CD8-positive, alpha-beta memory T cell (primary cell): ENCODE measurements at places on chromosomes 5 and 9.

DNA sequence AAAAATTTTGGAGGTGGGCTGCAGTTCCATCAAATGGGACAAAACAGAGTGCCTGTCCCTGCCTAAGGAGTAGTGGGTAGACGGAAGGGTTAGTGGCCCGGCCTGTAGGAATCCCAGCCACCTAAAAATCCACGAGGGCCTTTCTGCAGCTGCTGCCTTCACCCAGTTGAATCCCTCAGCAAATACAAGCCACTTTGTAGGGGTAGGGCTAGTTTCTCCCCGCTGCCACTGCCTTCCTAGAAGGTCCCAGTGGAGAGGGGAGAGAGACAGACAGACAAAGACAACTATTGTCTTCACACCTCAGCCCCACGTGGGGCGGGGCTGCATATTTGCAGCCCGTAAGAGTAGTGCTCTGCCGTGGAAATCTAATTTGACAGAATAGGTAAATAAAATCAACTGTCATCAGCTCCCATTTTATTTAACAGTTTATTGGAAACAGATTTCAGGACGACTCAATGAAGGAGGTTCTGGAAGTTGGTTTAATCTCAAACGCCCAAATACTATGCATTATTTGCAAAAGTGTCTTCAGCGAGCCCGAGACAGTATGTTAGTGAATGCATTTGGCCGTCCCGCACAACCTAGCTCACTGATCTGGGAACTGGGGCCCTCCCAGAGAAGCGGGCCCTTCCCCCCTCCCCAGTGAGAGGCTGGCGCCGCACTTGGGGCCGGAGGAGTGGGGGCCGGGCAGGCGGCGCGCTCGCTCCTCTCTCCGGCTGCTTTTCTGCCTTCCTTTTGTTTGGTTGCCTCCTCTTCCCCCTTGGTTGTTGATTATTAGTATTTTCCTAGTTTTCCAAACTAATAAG lies 67.6 kb upstream of the TBCA start:
- peaks cover 11% of the 10 kb centered on the region for H3K27me3 ChIP-seq
- no peaks in the 10 kb centered on the region for H3K36me3 ChIP-seq
- H3K4me3 ChIP-seq = no peak overlapping the region
- no peak overlapping the region for H3K27ac ChIP-seq
- no peaks in the 10 kb centered on the region for H3K4me1 ChIP-seq
- DNase-seq = no peak

GRCh38 chr5:7808998-7809397 lies 41.9 kb downstream of the CFAP90 start:
- no peaks in the 10 kb centered on the region for H3K27me3 ChIP-seq
- no peak overlapping the region for H3K4me3 ChIP-seq
- no peaks in the 10 kb centered on the region for H3K4me1 ChIP-seq
- DNase-seq = no peak
- H3K27ac ChIP-seq = no peak overlapping the region

GRCh38 chr5:98414938-98415337 lies 358.5 kb upstream of the RGMB start:
- H3K27ac ChIP-seq = no peak overlapping the region
- no peak for DNase-seq
- H3K4me1 ChIP-seq = no peaks in the 10 kb centered on the region

DNA sequence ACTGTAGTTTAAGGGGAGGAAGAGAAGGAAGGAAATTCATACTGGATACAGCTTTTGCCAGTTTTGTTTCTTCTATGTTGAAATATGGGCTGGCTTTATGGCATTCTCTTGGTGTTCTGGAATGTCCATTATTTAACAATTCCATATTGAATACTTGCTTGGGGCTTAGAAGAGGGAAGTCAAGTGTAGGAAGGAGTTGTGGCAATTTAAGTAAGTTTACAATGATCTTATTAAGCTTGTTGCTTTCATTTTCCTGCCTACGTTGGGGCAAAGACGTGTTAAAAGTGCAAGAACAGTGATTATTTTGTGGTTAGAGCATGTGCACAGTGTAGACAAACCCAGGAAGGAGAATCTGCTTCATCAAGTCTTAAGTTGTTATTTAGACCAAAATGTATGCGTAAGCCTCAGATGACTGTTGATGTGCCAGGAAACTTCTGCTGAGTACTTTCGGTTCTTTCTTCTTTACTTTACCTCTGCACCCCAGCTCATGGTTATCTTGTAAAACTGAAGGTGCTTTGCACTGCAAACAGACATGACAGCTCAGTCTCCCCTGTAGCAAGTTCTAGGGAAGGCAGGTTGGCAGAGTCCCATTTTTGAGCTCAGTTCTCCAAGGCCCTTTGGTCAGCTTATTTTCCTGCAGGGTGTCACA lies 75.8 kb downstream of the F2RL2 start:
- peak overlapping the region; percentile 38 for H3K4me3 ChIP-seq
- H3K36me3 ChIP-seq = no peaks in the 10 kb centered on the region
- peaks cover 58% of the 10 kb centered on the region for H3K4me1 ChIP-seq
- H3K27me3 ChIP-seq = no peaks in the 10 kb centered on the region
- no peak for DNase-seq

- DNase-seq = no peak
- H3K4me1 ChIP-seq = no peaks in the 10 kb centered on the region
- no peak overlapping the region for H3K27ac ChIP-seq
- no peaks in the 10 kb centered on the region for H3K27me3 ChIP-seq
- no peak overlapping the region for H3K4me3 ChIP-seq
- H3K36me3 ChIP-seq = no peaks in the 10 kb centered on the region
Observed at GRCh38 chr5:127370631-127371030, 80.0 kb downstream of the MEGF10 start.

- no peak overlapping the region for H3K27ac ChIP-seq
- no peaks in the 10 kb centered on the region for H3K36me3 ChIP-seq
- H3K4me3 ChIP-seq = no peak overlapping the region
- no peaks in the 10 kb centered on the region for H3K27me3 ChIP-seq
Observed at GRCh38 chr9:93681269-93682154, 105.1 kb downstream of the PHF2 start.

DNA sequence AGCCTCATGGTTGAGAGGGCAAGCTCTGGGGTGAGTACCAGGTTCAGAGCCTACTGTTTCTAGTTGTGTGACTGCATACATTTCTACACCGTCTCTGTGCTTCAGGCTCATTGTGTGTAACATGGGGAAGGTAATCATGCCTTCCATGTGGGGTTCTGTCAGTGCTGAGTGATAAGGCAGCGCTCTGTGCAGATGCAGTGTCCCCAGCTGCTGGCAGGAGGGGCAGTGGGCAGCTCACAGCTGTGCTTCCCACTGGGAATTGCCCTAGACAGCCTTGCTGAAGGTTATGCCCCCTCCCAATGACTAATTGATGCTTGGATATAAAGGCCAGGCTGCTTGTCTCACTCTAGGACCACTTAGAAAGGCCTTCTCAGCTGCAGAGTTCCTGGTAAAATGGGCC lies 121.8 kb upstream of the SAP30L start:
- no peaks in the 10 kb centered on the region for H3K36me3 ChIP-seq
- H3K27me3 ChIP-seq = no peaks in the 10 kb centered on the region
- H3K4me1 ChIP-seq = no peaks in the 10 kb centered on the region
- H3K27ac ChIP-seq = no peak overlapping the region

GRCh38 chr5:175254155-175254554 lies 189.8 kb downstream of the DRD1 start:
- no peak overlapping the region for H3K27ac ChIP-seq
- DNase-seq = no peak
- H3K4me1 ChIP-seq = no peaks in the 10 kb centered on the region
- H3K36me3 ChIP-seq = no peaks in the 10 kb centered on the region
- no peaks in the 10 kb centered on the region for H3K27me3 ChIP-seq

GRCh38 chr5:170225326-170226128 lies 7.3 kb upstream of the C5orf58 start:
- peak; percentile 80 for DNase-seq
- H3K4me1 ChIP-seq = no peaks in the 10 kb centered on the region
- H3K27ac ChIP-seq = no peak overlapping the region
- no peaks in the 10 kb centered on the region for H3K27me3 ChIP-seq
- H3K4me3 ChIP-seq = no peak overlapping the region

- H3K27ac ChIP-seq = no peak overlapping the region
- H3K4me1 ChIP-seq = no peaks in the 10 kb centered on the region
- peaks cover 7% of the 10 kb centered on the region for H3K36me3 ChIP-seq
- no peaks in the 10 kb centered on the region for H3K27me3 ChIP-seq
Observed at GRCh38 chr9:96646081-96646991, 8.8 kb downstream of the PRXL2C start.

DNA sequence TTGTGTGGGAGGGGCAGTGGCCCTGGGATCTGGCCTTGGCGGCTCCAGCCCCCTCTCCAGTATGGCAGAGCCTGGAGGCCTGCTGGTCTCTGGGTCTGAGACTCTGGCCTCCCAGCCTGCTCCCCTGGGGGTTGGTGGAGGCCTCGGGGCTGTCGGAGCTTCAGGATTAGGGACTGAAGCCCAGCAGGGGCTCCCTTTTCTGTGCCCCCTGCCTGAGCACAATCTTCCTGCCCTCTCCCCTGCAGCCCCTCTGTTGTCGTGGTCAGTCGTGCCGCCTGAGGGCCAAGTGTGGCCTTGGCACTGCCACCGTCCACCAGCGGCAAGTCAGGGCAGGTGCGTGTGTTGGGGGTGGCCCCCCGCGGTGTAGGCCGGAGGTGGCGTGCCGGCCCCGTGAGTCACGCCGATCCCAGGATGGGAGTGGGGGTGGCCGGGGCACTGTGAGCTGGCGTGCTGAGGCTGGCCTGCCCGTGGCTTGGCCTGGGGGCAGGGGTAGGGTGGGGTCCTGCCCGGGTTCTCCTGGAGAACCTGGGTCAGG lies 53.6 kb downstream of the RXRA start:
- H3K4me1 ChIP-seq = peaks cover 24% of the 10 kb centered on the region
- H3K27me3 ChIP-seq = no peaks in the 10 kb centered on the region
- DNase-seq = no peak
- H3K4me3 ChIP-seq = no peak overlapping the region
- no peak overlapping the region for H3K27ac ChIP-seq

DNA sequence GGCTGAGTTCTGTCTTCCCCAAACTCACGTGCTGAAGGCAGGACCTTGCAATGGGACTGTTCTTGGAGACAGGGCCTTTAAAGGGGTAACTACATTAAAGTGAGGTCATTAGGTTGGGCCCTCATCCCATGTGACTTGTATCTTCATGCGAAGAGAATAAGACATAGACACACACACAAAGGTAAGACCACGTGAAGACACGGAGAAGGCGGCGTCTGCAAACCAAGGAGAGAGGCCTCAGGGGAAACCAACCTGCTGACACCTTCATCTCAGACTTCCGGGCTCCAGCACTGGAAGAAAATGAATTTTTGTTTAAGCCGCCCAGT lies 50.7 kb upstream of the KCNMB1 start:
- H3K27ac ChIP-seq = no peak overlapping the region
- no peak overlapping the region for H3K4me3 ChIP-seq
- H3K4me1 ChIP-seq = no peaks in the 10 kb centered on the region
- H3K27me3 ChIP-seq = no peaks in the 10 kb centered on the region
- DNase-seq = no peak

DNA sequence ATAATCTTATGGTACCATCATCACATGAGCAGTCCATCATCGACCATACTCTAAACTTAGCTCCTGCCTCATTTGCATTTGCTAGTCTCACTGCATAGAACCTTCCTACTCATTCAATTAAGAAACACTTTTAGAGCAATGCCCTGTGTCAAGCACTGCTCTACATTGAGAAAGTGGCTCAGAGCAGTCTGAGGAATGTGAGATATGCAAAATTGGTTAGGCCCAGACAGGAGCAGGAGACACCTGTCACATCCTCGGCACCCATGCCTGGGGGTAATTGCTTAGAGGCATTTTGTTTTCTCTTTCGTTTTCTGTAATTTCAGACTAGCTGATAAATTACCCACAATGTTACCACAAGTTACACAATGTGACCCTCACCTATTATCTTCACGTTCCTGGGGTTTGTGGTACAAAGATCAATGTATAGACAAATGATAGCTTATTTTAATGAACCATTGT lies 4.9 kb upstream of the RARS1 start:
- H3K27me3 ChIP-seq = no peaks in the 10 kb centered on the region
- no peak for DNase-seq
- H3K27ac ChIP-seq = no peak overlapping the region
- H3K36me3 ChIP-seq = no peaks in the 10 kb centered on the region
- no peak overlapping the region for H3K4me3 ChIP-seq
- peaks cover 5% of the 10 kb centered on the region for H3K4me1 ChIP-seq
